ENCODE measurements at places on chromosomes 2 and 18.

GRCh38 chr2:85648619-85649018 is 19.4 kb downstream of the SFTPB start:
- DNase-seq: no peak

- DNase-seq: no peak
Measured at GRCh38 chr2:28586867-28587266, 91.0 kb downstream of the PLB1 start.

DNA sequence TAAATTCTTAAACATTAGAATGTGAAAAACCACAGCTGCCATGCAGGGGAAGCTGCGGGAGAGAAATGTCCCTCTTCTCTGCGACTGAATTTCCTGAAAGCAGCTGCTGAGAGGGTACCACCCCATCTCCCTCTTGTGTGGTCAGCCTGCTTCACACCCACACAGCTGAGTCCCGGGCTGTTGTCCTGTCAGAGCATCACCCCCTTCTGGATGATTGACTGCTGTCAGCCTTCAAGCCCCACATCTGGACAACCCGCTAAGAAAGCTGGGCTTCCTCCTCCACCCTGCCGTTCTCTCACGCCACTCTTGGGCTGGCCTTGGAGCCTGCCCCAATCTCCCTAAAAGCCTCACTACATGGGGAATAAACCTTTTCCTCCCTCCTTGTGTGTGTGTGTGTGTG is 26.0 kb downstream of the SH3YL1 start:
- no peak for DNase-seq

GRCh38 chr2:191051177-191051576 is 37.2 kb upstream of the STAT1 start:
- no peak for DNase-seq

- no peak for DNase-seq
Measured at GRCh38 chr2:106537047-106537446, 49.9 kb downstream of the CD8B2 start.

DNA sequence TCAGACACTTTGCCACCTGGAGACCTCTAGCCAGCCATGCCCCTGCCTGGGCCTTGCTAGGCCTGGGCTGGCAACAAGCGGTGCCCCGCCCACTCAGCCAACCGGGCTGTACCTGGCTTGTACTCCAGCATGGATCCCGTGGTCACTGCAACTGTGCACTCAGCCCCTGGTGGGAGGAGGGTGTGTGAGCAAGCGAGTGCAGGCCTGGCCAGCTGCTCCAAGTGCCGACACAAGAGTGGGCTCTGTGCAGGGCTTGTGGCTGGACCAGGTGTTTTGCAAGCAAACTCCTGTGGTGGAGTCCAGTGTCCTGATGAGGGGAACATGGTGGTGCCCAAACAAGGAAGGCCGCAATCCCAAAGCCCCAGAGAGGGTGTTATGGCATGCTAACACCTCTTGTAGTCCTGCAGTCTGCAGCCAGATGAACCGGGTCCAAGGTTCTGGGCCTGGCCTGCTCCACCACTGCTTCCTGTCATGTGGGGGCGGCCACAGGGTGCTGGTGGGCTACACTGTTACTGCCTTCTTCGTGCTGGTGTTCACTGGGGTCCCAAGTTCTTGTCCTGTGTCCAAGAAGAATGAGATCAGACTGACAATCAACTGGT is 60.1 kb upstream of the CD28 start:
- no peak for DNase-seq
